ENCODE measurements at places on chromosomes 1 and 21.

- peak; percentile 85 for DNase-seq
Observed at GRCh38 chr1:150560576-150561253, 11.5 kb downstream of the ADAMTSL4 start.

DNA sequence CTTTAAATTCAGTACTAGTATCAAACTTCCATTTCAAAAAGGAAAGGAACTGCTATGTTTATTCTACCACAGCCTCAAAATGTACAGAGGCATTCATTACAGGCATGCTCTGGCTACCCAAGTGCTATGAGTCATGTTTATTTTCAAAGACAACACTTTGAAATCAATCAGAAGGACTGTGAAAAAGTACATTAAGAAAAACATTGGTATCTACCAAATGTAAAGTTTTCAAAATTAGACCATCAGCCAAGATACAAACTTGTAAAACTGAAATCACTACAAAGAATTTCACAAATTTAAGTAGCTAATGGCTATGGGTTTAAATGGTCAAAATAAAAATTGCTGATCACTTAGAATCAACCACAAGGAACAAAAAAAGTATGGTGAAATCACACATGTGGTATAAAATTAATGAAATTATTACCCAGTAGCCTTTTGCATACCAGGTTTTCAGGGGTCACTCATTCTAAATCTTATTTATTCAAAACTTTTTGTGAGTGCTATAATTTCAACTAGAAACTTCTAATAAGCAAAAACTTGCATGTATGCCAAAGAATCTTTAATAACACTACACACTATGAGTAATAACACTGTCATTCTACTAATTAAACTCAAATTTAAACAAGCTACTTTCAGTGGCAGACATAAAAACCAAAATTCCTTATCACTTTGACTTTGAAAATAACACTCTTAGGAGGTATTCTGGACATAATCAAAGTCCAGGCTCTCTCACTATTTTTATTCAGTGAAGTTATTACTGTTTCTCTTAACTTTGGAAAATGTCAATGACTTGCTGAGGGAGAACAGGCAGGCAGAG lies 49.2 kb downstream of the ENAH start:
- DNase-seq = no peak

DNA sequence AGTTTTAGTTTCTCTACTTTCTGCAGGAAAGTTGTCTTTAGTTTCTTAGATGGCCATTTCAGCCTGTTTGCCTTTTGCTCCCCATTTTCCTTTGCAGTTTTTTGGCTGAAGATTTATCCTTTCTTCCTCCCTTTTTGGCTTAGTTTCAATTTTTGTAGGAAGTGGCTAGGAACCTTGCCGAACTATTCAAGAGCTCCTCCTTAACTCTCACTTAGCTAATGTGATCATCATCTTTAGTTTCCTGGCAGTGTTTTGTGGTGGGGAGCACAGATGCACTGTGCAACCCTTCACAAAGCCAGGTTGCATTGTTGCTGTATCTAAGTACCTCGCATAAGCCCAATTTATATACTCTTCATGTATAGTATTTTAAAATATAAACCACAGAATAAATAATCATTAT lies 28.8 kb upstream of the CCDC181 start:
- no peak for DNase-seq

DNA sequence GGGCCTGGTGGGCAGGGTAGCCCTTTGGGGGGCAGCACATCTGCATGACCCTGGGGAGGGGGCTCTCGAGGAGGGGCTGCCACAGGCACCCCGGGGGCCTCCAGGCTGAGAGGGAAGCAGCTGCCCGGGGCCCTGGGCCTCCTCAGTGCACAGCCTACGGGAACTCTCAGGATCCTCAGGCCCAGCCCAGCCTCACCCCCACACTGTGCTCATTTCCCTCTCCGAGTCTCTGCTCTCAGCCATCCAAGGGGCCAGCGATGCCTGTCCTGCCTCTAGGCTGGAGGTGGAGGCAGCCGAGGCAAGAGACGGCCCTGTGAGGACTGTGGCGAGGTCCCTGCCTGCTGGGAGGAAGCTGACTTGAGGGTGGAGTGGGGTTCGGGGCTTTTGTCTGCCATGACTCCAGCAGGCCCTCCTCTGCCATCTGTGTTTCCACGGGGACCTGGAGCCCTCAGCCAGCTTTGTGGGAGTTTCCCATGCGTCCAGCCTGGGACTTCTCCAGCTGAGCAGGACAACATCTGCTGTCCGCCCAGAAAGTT lies 7.2 kb upstream of the PLEKHG5 start:
- no peak for DNase-seq

DNA sequence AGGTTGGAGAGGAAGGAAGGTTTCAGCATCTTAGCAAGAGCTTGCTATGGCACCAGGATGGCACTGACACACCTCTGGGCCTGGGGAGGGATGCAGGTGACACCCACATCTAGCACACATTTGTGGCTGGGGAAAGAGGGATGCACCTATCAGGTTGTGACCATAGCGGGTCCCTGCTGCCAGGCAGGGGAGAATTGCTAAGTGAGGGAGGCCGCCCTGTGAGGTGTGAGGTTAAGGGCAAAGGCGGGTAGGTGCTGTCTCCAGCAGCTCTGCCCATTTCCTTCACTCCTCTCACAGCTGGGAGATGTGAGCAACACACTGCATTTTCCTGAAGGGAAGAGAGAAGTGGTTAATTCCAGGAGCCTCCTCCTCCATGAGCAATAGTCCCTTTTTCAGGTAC lies 83.2 kb upstream of the TLR5 start:
- no peak for DNase-seq

All from KG1 (cell line).